NCI-H2081 treated with DMSO at 0.1 percent for 48 hours (cell line): ENCODE measurements at places on chromosomes 16 and 17.

GRCh38 chr16:87671715-87672270 lies 69.5 kb downstream of the JPH3 start:
- no peak for DNase-seq

DNA sequence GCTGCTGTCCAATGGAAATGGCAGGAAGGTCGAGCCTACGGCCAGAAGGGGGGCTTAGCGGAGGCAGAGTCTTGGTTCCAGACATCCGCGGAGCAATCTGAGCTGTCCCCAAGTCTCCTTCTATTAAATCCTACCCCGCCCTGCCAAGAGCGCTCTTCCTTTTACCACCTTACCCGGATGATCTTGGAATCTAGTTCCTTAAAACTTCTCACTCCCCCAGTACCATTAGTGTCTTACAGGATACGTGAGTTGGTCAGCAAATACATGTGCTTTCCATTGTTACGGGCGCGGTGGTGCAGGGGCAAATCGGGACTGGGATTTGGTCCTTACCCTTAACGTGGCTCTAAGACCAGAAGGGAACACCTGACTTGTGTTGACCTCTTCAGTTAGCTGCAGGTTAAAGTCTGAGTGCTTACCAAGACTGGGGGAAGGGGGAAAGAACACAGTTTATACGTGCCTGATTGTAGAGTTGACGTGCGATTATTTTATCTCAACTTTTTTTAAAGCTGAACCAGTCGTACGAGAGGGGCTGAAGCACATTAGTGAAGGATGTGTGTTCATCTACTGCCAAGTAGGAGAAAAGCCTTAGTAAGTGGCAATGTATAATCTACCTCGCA lies 495 bp downstream of the TXNDC17 start:
- no peak for DNase-seq

DNA sequence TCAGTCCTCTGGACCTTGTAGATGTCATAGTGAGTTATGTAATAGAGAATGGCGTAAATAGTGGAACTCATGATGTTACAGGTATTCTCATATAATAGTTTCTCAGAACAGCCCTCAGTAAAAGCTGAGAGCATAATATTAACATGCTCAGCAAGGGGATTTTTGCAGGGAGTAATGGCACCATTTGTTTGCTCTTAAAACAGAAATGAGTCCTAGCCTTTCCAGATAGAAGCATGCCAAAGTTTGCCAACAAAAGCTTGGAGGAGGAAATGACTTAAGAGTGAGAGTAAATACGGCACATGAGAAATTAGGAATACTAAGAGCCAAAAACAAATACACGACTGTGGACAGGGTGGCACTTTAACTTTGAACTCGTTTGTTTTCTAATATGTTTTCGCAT lies 198.4 kb downstream of the ANKFN1 start:
- DNase-seq: no peak

- DNase-seq: no peak
Measured at GRCh38 chr17:74520790-74521480, 10.3 kb downstream of the CD300LB start.

- DNase-seq: no peak
Measured at GRCh38 chr17:29066606-29067005, 23.7 kb downstream of the PIPOX start.

DNA sequence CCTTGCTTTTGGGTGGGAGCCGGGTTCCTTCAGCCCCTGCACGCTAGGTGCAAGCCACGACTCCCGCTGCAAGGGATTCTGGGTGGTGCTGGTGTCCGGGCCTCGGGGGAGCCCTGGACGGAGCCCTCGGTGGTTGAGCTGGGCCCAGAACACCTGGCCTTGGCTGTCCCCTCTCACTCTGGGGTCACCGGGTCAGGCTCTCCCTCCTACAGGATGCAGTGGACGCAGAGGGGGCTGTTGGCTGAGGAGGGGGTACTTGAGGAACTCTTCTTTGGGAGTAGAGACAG lies 27.9 kb upstream of the SLC38A10 start:
- no peak for DNase-seq

DNA sequence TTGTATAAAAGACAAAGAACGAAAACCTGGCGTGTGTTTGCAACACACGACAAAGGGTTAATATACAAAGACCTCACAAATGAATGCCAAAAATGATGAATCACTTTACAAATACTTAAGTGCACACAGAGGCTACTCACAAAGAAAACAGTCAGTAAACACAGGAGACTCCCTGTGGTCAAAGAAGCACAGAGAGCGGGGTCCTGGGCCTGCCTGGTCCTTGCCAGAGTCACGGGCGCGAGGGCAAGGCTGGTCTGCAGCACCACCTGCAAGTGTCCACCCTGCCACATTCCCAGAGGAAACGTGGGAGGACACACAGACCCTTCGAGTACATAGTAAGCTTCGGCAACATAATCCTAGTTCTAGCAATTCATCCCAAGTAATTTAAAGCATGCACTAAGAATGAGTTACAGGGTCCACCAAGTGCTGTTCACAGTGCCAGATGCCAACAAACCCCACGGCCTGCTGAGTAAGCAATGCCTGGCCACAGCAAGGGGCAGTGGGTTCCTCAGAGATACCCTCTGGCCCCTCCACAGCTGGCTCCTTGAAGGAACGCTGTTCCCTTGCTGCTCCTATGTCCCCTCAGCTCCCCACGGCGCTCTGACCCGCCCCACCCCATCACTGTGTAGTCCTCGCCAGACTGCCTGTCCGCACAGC lies 24.6 kb upstream of the FAAP100 start:
- DNase-seq: no peak

GRCh38 chr16:28974007-28974436 lies 556 bp upstream of the SPNS1 start:
- no peak for DNase-seq
